ENCODE measurements at places on chromosomes 6 and 20. TPM values are rescaled to one million over a fixed set of nuclear protein-coding genes. Genes with fewer than 3 reads are reported as not detected.
A peak's percentile ranks its signal among the peaks of the same experiment; 100 is the strongest.

- DNase-seq: peak; percentile 14
- no peaks in the 10 kb centered on the region for H3K27me3 ChIP-seq
- no peak overlapping the region for H3K27ac ChIP-seq
- H3K4me3 ChIP-seq: no peak overlapping the region
- no peaks in the 10 kb centered on the region for H3K4me1 ChIP-seq
These were observed 226.9 kb downstream of the SIM1 start for GRCh38 chr6:100237821-100238220.

- H3K27me3 ChIP-seq: no peaks in the 10 kb centered on the region
- no peak overlapping the region for H3K4me3 ChIP-seq
- no peak overlapping the region for H3K27ac ChIP-seq
- peaks cover 11% of the 10 kb centered on the region for H3K4me1 ChIP-seq
- DNase-seq: no peak
These were observed 8.1 kb upstream of the EEF1A1 start for GRCh38 chr6:73528897-73529296.

DNA sequence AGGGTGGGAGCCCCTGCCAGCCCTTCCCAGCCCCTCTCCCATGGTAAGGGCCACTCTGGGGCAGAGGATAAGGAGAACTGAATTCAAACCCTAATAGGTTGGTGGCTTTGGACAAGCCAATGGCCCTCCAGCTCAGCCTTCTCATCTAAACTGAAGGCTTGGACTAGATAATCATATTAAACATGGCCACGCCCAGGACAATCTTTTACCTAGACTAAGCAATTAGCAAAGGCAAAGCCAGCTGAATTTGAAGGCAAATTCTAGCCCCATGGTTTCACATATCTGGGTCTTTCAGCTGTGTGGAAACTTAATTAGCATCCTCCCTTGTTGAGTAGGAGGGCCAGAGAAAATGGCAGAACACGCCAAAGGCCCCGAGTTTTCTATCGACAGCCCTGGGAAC, 10.7 kb downstream of the SLC22A23 start:
- H3K27ac ChIP-seq: no peak overlapping the region
- H3K4me3 ChIP-seq: no peak overlapping the region
- H3K36me3 ChIP-seq: no peaks in the 10 kb centered on the region
- H3K4me1 ChIP-seq: peaks cover 4% of the 10 kb centered on the region

- H3K4me1 ChIP-seq: no peaks in the 10 kb centered on the region
- no peak overlapping the region for H3K27ac ChIP-seq
- H3K36me3 ChIP-seq: no peaks in the 10 kb centered on the region
- peaks cover 2% of the 10 kb centered on the region for H3K27me3 ChIP-seq
- no peak for DNase-seq
These were observed 453.2 kb upstream of the PTCHD4 start for GRCh38 chr6:48564036-48564820.

DNA sequence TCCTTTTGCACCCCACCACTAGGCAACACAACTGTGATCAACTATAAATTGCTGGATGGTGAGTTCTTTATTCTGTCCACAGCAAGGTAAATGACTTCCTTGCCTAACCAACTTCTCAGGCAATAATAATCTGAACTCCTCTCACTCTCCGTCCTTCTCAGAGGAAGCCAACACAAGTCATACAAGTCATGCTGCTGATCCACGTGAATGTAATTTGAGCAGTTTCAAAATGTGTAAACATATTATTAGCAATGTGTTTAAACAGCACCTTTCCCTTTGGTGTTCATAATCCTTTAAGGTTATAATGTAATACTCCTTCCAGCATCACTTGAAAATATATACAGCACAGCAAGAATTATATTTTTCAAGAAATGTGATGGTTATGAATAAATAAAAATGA, 127.9 kb downstream of the QRSL1 start:
- DNase-seq: no peak
- no peak overlapping the region for H3K4me3 ChIP-seq
- no peaks in the 10 kb centered on the region for H3K36me3 ChIP-seq
- no peaks in the 10 kb centered on the region for H3K27me3 ChIP-seq
- no peaks in the 10 kb centered on the region for H3K4me1 ChIP-seq

- no peaks in the 10 kb centered on the region for H3K4me1 ChIP-seq
- no peak overlapping the region for H3K27ac ChIP-seq
- no peak for DNase-seq
- no peak overlapping the region for H3K4me3 ChIP-seq
- H3K27me3 ChIP-seq: no peaks in the 10 kb centered on the region
These were observed 59.0 kb downstream of the CD164 start for GRCh38 chr6:109323241-109323640.

DNA sequence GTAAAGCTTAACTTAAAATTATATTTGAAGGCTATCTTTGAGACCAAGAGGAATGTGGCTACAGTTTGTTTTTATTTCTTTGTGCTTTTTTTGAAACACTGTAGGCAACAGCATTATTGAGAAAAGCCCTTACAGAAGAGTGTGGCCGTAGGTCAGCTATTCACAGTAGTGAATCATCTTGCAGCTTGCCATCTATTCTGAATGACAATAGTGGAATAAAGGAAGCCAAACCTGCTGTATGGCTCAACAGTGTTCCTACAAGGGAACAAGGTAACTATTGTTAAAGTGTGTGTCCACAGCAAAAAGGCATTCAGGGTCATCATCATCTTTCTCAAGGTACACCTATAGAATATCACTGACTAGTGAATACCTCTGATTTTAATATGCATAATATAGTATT, 88.5 kb downstream of the KIZ start:
- no peaks in the 10 kb centered on the region for H3K4me1 ChIP-seq
- H3K4me3 ChIP-seq: no peak overlapping the region
- no peak overlapping the region for H3K27ac ChIP-seq
- no peaks in the 10 kb centered on the region for H3K27me3 ChIP-seq

- H3K27ac ChIP-seq: peak overlapping the region; percentile 88
- H3K36me3 ChIP-seq: no peaks in the 10 kb centered on the region
- H3K27me3 ChIP-seq: no peaks in the 10 kb centered on the region
- H3K4me3 ChIP-seq: no peak overlapping the region
- peaks cover 9% of the 10 kb centered on the region for H3K4me1 ChIP-seq
These were observed 142.9 kb downstream of the HIVEP2 start for GRCh38 chr6:142802124-142802523.

DNA sequence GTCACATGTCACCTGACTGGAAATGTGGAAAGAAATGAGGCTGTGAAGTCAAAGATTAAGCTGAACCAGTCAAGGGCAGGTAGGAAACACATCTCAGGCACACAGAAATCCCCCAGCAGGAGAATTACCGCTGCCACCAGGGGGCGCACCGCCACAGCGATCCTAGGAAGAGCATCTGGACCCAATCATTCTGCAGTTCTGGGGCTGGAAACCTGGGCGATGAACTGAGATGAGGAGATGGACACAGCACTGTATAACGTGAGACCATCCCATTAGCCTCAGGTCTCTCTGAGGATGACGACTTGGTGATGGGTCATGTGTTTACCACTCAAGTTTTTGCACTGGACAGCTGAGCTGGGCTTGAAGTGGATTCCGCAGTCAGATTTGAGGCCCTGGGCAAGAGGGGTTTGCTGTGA, 6.5 kb upstream of the SLC24A3 start:
- peaks cover 4% of the 10 kb centered on the region for H3K27me3 ChIP-seq
- peak; percentile 1 for DNase-seq
- no peaks in the 10 kb centered on the region for H3K36me3 ChIP-seq
- no peak overlapping the region for H3K4me3 ChIP-seq
- H3K27ac ChIP-seq: no peak overlapping the region
- no peaks in the 10 kb centered on the region for H3K4me1 ChIP-seq

DNA sequence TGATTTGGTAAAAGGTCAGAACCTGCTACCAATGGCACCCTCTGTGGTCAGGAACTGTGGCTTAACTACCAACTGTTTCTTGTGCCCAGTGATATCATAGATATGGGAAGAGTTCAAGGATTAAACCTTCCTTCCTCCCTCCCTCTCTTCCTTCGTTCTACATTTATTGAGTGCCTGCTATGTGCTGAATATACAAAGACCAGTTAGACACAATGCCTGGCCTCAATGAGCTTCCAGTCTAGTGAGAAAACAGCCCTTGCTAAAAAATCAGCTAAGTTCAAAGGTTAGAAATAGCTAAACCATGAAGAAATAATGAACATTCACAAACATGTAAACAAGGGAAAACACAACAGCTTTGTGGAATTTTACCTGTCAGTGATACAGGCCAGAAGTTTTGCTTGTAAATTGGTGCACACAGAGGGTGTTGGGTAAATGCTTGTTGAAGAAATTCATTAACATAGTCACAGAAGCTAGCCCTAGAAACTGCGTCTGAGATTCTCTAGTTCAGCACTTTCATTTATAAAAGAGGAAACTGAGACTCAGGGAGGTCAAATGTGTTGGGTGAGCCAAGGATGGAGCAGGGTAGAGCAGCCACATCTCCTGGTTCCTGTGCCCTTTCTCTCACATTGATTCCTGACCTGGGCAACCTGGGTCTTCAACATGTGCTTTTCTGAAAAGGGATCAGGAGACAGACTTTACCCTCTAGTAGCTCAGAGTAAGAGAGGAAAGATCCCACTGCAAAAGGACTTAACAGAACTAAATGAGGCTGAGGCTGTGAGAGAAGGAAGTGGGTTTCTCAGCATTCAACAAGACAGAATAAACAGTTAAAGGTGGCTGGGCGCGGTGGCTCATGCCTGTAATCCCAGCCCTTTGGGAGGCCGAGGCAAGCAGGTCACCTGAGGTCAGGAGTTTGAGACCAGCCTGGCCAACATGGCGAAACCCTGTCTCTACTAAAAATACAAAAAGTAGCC, 14.4 kb upstream of the FOXO3 start:
- no peak overlapping the region for H3K4me3 ChIP-seq
- no peak for DNase-seq
- no peaks in the 10 kb centered on the region for H3K36me3 ChIP-seq
- H3K4me1 ChIP-seq: no peaks in the 10 kb centered on the region
- no peak overlapping the region for H3K27ac ChIP-seq

DNA sequence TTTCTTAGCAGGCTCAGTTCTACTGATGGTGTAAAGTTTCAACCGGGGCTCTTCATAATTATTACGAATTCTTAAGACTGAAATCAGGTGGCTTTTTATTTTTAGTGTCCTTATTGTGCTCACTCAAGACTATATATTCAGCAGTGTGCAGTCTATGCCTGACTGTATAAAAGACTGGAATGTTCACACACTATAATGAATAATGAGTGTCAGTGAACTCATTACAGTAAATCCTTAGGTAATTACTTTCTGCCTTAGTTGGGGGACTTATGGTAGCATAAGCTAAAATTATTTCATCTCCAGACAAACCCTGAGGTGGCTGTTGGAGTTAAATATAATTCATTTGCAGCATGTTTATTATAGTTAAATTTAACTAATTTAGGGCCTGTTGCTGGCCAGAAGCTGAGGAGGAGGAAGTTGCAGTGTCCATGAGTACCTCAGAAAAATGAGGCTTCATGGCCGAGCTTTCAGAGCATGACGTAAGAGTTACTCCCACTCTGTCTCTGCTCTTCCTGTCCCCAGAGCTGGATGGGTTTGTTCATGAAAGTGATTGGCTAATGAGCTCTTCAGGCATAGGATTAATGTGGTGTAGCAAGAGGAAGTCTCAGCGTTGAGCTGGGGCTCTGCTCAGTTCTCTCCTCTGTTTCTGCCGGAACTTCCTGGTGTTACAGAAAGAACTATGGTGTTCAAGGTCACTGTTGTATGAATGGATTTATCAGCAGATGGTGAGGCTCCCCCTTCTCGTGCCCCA, 335.7 kb downstream of the NRN1 start:
- no peak overlapping the region for H3K4me3 ChIP-seq
- H3K4me1 ChIP-seq: peaks cover 18% of the 10 kb centered on the region
- peak; percentile 59 for DNase-seq
- H3K36me3 ChIP-seq: no peaks in the 10 kb centered on the region

DNA sequence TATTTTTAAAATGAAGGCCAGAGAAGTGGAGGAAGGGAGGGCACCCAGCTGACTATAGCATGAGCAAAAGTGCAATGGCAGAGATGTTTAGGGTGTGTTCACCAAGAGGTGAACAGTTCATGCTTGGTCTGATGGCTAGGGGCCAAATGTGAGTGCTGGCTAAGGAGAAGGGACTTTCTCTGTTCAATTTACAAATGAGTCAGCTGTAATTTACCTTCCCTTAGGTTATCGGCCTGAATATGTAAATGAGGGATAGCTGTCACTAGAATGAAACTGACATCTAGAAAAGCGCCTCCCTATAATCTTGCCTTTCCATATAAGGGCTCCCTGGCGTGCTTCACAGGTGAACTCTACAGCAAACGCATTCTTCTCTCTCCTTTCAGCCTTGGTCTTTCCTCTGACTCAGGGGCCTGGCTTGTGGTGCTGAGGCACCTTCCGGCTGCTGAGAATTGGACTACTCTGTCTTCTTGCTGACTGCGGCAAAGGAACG, 114.7 kb upstream of the BACH2 start:
- no peaks in the 10 kb centered on the region for H3K36me3 ChIP-seq
- no peaks in the 10 kb centered on the region for H3K27me3 ChIP-seq
- H3K4me3 ChIP-seq: no peak overlapping the region
- H3K4me1 ChIP-seq: peaks cover 25% of the 10 kb centered on the region
- DNase-seq: peak; percentile 64

GRCh38 chr6:136920216-136920615, 1.9 kb upstream of the SLC35D3 start:
- H3K27ac ChIP-seq: no peak overlapping the region
- H3K4me1 ChIP-seq: peaks cover 20% of the 10 kb centered on the region
- peaks cover 36% of the 10 kb centered on the region for H3K27me3 ChIP-seq
- DNase-seq: no peak
- H3K36me3 ChIP-seq: no peaks in the 10 kb centered on the region

LTA gene
- not detected for total RNA-seq

DEFB112 gene
- total RNA-seq: not detected

PPP1R16B gene
- 0.41 TPM for total RNA-seq

SNAI1 gene
- 9.1 TPM for total RNA-seq

FOXP4 gene
- 43.7 TPM for total RNA-seq
